Frontal cortex (tissue), 4 donors: ENCODE measurements at places on chromosomes 2 and 18.
A peak's percentile ranks its signal among the peaks of the same experiment; 100 is the strongest.

- no peak for DNase-seq
Measured at GRCh38 chr2:10776231-10776977, 36.2 kb downstream of the PDIA6 start.

- no peak for DNase-seq
Measured at GRCh38 chr18:62436636-62437234, 86.1 kb upstream of the ZCCHC2 start.

DNA sequence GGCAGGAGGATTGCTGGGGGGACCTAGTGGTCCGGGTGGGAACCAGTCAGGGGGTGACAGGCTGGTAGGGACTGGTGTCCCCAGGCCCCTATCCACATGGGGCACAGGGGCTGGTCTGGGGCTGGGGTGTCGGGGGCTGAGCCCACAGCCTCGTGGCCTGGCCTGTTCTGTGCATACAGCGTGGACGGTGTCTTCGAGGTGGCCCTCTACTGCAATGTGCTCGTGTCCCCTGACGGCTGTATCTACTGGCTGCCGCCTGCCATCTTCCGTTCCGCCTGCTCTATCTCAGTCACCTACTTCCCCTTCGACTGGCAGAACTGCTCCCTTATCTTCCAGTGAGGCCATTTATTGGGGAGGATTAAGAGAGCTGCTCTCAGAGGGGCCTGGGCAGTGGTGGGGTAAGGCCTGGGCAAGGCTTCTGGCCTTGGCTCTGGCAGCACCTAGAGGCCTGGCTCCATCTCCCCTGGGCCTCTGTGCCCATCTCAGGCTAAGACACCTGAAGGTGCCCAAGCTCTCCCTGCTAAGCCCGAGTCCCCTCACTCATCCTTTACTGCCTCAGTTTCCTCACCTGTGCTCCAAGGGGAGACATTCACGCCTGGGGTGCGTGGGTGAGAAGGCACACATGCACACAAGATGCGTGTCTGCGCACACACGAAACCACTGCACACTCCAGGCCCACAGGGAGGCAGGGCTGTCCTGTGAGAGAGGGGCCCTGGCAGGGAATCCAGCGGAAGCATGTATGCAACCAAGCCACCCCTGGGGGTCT, 1.9 kb downstream of the CHRNG start:
- no peak for DNase-seq

DNA sequence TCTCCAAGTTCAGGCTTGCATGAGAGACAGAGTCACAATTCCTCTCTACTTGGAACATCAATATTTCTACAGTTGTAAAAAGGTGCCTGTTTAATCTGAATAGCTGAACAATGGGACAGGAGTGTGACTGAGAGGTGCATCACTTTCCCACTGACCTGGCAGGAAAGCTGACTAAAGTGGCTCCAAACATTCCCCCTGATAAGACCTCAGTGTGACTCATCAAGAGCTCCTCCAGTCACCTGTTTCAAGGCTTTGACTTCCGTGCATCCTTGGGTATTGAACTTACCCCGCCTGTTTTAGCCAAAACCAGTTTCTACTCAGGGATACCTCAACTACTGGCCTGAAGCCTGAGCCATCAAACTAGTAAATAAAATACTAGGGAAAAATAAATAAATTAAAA, 453.9 kb upstream of the DDX18 start:
- DNase-seq = no peak

- DNase-seq = no peak
Measured at GRCh38 chr2:138177693-138178092, 213.4 kb downstream of the HNMT start.

- no peak for DNase-seq
Measured at GRCh38 chr2:209593930-209594329, 170.1 kb downstream of the MAP2 start.

- DNase-seq = no peak
Measured at GRCh38 chr2:179999000-179999399, 8.1 kb downstream of the CWC22 start.

DNA sequence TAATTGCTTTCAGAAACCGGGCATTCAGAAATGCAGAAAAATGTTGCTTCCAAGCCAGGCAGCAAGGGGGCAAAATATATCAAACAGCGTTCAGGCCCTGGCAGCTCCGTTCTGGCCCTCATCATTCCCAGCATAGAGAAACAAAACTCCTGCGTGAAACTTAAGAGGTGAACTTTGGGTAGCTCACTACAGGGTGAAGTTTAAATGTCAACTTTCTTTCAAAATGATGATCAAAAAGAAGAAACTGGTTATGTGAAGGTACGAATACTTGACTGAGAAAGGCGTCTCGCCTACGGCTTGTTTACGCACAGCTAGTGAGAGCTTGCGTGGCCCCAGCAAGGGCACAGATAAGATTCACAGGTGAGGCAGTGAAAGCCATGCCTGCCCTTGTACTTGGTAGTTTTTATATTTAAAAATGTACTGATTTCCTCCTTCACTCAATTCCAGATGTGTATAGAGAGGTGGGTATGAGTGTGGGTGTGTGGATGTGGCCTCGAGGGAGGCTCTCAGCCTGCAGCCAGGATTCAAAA, 127.5 kb downstream of the NFATC1 start:
- no peak for DNase-seq

DNA sequence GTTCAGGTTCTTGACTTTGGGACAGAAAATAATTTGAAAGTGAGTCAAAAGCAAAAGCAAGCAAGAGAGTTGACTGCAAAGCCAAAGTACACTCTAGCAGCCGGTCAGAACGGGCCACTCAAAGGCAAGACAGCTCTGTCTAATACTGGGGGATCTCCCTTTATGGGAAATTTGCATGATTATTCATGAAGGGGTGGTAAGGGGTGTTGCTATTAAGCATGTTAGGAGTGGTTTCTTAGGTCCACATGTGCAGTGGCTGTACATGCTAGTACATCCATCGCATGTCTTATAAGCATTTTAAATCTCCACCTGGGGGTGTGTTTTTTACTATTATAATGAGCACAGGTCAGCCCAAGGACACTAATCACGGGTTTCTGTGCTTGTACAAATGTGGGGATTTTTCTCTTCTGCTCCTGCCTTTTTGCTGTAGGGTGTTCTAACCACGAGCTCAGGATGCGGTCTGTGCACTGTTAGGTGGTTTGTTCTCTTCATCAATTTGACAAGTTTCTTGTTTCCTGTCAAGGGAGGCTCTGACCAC, 60.2 kb upstream of the SPP2 start:
- no peak for DNase-seq

GRCh38 chr2:50777954-50778353, 254.0 kb downstream of the NRXN1 start:
- DNase-seq = no peak

GRCh38 chr2:150468350-150468960, 19.0 kb downstream of the RND3 start:
- no peak for DNase-seq

DNA sequence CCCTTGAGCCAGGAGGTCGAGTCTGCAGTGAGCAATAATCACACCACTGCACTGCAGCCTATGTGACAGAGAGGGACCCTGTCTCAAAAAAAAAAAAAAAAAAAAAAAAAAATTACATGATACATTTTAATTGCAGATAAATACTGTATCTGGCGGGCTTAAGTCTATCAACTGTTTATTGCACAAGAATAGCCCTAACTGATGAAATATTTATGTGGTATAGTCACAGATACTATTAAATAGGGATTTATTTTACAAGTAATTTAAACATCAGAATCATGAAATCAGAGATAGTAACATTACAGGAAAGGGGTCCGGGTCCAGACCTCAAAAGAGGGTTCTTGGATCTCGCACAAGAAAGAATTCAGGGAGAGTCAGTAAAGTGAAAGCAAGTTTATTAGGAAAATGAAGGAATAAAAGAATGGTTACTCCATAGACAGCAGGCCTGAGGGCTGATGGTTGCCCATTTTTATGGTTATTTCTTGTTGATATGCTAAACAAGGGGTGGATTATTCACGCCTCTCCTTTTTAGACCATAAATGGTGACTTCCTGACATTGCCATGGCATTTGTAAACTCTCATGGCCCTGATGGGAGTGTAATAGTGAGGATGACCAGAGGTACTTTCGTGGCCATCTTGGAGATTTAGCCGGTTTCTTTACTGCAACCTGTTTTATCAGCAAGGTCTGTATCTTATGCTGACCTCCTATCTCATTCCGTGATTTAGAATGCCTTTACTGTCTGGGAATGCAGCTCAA, 166.6 kb downstream of the PMAIP1 start:
- DNase-seq = no peak

- DNase-seq = no peak
Measured at GRCh38 chr18:50847192-50847591, 27.4 kb upstream of the MRO start.

DNA sequence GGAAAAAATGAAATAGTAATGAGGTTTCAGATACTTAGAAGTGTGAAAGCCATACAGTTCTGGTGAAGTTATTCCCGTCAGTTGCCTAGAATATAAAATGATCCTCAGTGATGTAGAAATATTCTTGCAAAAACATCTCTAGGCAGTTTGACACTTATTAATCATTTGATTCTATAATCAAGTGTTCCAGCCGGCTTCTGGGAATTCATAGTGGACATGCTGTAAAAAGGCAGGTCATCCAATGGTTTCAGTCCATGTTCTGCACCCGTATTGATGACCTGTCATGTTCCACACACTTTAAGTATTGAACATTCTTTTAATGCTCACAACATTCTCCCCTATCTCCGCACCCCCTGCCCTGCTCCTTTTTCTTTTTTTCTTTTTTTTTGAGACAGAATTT, 19.8 kb downstream of the ARPC2 start:
- DNase-seq = no peak

- DNase-seq = no peak
Measured at GRCh38 chr18:12819841-12820240, 64.2 kb downstream of the PTPN2 start.

DNA sequence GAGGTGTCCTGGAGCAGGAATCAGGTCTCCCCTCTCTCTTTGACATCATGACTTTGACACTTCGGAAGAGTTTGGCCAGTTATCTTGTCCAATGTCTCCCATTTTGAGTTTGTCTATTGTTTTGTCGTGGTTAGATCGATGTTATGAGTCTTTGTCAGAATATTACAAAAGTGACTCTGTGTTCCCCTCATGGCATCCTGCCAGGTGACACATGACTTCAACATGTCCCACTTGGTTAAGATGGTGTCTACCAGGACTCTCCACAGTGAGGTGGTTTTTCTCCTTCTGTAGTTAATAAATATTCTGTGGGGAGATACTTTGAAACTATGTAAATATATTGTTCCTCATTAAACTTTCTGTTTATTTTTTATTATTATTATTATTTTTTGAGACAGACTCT, 76.6 kb upstream of the BZW1 start:
- peak; percentile 12 for DNase-seq

GRCh38 chr2:193505620-193506019, 1310.9 kb upstream of the TMEFF2 start:
- no peak for DNase-seq

DNA sequence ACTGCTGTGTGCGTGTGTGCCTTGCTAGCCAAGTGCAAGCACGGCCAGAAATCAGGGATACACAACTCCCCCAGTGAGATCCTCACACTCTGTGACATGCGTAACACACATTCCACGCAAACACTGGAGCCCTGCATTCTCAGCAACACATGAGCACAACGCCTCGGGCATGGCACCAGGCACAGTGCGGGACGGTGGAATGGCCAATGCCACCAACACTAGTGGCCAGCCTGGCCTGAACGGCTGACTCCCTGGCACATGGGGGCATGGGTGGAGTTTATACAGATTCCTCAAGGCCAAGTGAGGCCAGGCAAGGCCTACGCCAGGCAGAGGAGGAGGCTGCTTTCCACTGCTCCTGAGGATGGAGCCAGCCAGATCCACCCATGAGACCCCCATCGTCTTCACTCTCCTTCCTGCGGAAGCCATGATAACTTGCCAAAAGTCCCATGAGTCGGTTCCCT, 56.2 kb downstream of the ANKMY1 start:
- DNase-seq = no peak

- peak; percentile 78 for DNase-seq
Measured at GRCh38 chr2:73163483-73164367, 38.6 kb upstream of the NOTO start.

GRCh38 chr2:228731517-228731916, 539.6 kb downstream of the PID1 start:
- no peak for DNase-seq

DNA sequence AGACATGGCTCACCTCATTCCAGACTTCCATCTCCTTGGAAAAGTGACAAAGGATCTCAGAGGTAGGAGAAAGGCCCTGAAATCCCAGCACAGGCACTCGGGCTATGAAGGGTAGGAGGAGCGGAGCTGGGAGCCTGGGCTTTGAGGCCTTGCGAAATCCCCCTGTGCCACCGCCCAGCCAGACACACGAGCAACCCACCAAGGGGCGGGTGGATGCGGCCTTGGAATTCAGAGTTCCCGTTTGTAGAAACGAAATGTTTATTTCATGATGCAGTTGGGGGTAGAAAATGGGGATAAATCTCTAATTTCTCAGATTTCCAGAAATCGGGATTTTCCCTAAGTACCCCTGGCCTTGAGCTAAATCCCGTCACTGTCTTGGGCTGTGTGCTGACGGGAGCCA, 177.1 kb upstream of the HDAC4 start:
- no peak for DNase-seq

DNA sequence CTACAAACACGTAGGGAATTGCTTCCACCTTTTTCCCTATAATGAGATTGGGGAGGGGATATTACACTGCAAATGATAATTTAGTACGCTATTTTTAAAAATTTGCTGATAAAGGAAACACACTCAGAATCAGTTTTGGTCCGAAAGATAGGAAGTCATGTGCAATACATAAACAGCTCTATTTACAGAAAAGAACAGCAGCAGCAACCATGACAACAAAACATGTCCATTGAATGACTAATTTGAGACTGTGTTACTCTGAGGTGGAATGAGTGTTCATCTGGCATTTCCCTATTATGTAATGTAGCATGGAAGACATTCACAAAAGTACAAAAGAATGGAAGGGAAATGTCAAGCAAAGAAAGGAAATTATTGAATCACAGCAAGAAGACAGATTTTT, 337.2 kb downstream of the NBAS start:
- DNase-seq = no peak

DNA sequence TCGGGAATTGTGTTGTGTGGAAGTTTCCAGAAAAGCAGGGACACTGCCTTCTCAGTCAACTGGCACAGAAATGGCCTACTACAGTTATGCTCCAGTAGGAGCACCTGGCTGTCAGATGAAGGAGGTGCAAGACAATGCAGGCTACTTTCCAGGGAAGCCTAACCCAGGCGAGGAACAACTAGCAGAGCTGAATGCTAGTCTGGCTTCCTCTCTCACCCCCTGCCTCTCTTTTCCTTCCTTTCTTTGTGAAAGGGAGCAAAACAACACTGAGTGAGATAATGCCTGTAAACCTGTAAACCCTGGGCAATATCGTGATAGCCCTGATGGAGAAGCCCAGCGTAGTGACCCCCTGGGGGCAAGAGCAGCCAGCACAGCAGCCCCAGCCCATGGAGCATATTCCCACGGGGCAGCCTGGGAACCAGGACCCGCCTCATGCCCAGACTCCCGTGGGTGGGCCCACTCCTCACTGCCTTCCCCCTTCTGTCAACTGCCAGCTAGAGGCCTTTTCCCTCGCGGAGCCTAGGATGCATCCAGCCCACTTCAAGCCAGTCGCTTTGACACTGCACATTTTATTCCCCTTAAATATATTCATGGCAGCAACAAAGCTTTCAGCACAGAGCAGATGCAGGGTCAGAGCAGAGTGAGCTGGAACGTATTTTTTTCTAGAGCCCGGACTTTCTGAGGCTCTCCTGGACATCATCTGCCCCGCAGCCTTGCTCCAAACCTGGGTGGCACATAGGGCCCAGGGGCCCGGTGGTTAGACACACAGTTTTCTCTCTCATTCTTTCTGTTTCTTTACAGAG, 77.0 kb downstream of the PDCL3 start:
- no peak for DNase-seq
